ENCODE measurements at places on chromosomes 2 and 18.

- DNase-seq = no peak
Measured at GRCh38 chr2:20217041-20217970, 7.6 kb downstream of the SDC1 start.

GRCh38 chr2:71510196-71510807, 56.9 kb downstream of the DYSF start:
- peak; percentile 61 for DNase-seq

- no peak for DNase-seq
Measured at GRCh38 chr18:34321066-34321465, 96.4 kb upstream of the NOL4 start.

DNA sequence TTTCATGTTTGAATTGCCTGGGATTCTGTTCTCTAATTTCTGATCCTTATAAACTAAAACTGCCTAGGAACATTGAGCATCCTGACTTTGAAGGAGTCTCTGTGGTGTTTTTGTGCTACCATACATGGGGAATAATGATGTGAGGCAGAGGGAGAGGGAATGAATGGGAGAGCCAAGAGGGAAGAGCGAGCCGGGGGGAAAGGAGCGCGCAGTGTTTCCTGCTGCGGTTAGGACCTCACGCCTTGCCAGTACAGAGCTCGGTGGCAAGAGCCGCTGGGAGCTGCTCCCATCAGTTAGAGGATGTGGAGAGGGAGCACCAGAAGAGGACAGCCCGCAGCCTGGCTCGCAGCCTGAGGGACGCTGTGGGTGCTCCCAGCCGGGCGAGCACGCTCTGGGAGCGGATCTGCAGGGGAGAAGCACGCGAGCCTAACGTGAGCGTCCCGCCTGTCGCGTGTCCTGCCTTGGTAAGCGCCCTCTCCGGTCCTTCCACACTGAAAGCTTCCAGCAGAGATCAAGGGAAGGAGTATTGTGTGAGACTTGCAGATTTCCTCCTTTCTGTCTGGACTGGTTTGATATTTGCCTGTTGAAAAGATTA, 114.7 kb downstream of the FAM210A start:
- no peak for DNase-seq

- DNase-seq = no peak
Measured at GRCh38 chr2:235504441-235505180, 10.8 kb downstream of the AGAP1 start.

DNA sequence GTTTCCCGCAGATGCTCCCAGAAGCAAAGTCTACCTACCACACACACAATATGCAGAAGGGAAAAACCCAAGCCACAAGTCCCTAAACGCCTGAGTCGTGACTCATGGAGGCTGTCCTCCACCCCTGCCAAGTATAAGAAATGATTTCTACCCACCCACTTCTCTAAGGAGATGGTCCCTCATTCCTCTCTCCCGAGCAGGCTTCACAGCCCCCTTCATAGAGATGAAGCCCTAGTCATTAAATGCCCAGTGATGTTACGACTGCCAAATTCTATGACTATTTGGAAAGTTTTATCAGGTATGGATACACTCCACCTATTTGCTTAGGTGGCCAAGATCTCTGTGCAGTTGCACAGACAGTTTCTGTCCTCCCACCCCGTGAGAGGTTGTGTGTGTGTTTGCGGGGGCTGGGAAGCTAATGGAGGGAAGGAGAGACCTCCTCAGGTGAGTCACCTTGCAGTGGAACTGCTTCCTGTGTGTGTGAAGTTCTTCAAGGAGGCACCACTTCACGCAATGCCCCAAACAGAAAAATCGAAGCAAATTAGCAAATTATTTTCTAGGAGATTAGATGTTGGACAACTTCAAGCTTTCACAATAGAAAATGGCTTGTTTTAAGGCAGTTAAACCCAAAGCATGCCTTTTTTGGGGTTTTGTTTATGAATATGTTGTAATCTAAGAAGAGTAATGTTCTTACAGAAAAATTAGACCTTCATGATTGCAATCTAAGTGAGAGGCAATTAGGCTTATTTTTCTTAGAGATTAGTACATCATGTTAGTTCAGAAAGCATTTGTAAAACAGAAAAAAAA, 175.2 kb downstream of the TGIF1 start:
- DNase-seq = peak; percentile 77

GRCh38 chr2:224570328-224570993, 14.7 kb downstream of the CUL3 start:
- no peak for DNase-seq

- DNase-seq = no peak
Measured at GRCh38 chr2:4915357-4915756, 776.8 kb upstream of the SOX11 start.

DNA sequence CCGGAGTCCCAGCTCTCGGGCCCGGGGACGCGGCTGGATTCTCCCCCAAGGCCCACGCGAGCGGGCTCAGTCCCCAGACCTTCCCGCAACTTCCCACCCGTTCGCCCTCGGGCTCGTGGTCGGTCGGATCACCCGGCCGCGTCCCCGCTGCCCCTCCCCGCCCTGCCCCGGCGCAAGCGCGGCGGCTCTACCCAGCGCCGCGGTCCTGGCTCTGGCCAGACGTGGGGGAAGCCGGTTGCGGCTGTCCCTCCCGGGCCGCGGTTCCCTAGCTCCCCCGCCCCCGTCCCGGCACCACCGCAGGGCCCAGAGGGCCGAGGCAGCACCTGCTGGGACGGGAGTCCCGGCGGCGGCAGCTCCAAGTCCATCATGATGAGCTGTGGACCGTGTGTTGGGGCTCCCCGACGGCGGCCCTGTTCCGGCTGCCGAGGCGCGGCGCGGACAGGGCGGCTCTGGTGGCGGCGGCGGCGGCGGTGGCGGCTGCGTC, 276 bp downstream of the NFE2L2 start:
- DNase-seq = no peak

Data from stimulated activated naive CD8-positive, alpha-beta T cell treated with anti-CD3 and anti-CD28 coated beads, Interleukin-15, amount 100 ng/mL, for 72 hours (primary cell).